ENCODE measurements at places on chromosomes 12 and 14. TPM values are rescaled to one million over a fixed set of nuclear protein-coding genes. Genes with fewer than 3 reads are reported as not detected.

Gene FLVCR2
- 4.1 TPM for polyA plus RNA-seq

Gene CLEC1B
- polyA plus RNA-seq = not detected

Gene TMEM229B
- 0.26 TPM for polyA plus RNA-seq

Gene PIK3C2G
- not detected for polyA plus RNA-seq

Gene LHX5
- not detected for polyA plus RNA-seq

Gene PTPRQ
- 1.2 TPM for polyA plus RNA-seq

Gene OR4E2
- not detected for polyA plus RNA-seq

Gene HOTAIR
- not detected for polyA plus RNA-seq

GRCh38 chr14:69953266-69953915 lies 74.2 kb downstream of the SMOC1 start:
- H3K27ac ChIP-seq = no peak overlapping the region
- H3K4me1 ChIP-seq = no peaks in the 10 kb centered on the region
- DNase-seq = no peak
- H3K27me3 ChIP-seq = no peaks in the 10 kb centered on the region
- no peak overlapping the region for H3K4me3 ChIP-seq
- no peaks in the 10 kb centered on the region for H3K36me3 ChIP-seq

GRCh38 chr12:67274186-67274585 lies 5.0 kb downstream of the CAND1 start:
- H3K27ac ChIP-seq = no peak overlapping the region
- no peak for DNase-seq
- H3K4me3 ChIP-seq = no peak overlapping the region

DNA sequence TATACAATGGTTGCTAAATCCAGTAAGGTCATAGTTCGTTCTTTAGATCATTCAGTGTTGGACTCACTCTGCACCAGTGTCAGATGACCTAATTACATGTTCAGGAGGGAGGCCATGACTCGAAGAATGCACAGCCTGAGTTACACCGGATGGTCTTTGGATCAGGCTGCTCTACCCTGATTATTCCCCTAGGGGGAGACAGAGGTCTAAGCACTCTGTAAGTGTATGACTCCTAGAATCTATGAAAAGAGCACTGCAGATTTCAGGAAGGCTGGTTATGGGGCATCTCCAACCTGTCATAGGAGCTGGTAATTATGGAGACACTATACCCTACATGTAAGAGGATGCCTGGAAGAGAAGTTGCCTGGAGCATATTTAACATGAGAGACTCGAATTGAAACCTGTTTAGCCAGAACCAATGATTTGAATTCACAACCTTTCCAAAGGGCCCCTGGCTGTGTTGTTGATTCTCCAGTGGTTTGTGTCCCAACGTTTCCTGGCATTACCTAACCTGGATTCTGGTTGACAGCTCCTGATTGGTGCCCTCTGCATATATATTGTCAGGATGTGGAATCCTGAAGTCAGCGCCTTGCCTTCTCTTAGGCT lies at the start of gene MUCL1:
Gene MUCL1 (plus strand): TSS at position 584 of the 606 bp plus-strand sequence. CDS start 67 bp downstream, outside the sequence.
- H3K4me1 ChIP-seq = no peaks in the 10 kb centered on the region
- no peaks in the 10 kb centered on the region for H3K36me3 ChIP-seq
- H3K27me3 ChIP-seq = no peaks in the 10 kb centered on the region
- H3K4me3 ChIP-seq = no peak within 1 kb of the TSS
- no peak within 1 kb of the TSS for H3K27ac ChIP-seq

- DNase-seq = no peak
- H3K36me3 ChIP-seq = no peaks in the 10 kb centered on the region
- H3K27ac ChIP-seq = no peak overlapping the region
- H3K4me3 ChIP-seq = no peak overlapping the region
- no peaks in the 10 kb centered on the region for H3K4me1 ChIP-seq
- H3K27me3 ChIP-seq = no peaks in the 10 kb centered on the region
These were observed 192.6 kb upstream of the LHX5 start for GRCh38 chr12:113664224-113664681.

GRCh38 chr14:93286212-93286890 lies 46.5 kb downstream of the BTBD7 start:
- DNase-seq = peak; percentile 86
- H3K27me3 ChIP-seq = no peaks in the 10 kb centered on the region
- H3K27ac ChIP-seq = no peak overlapping the region

GRCh38 chr14:50822501-50823042 lies 8.4 kb downstream of the NIN start:
- H3K27ac ChIP-seq = no peak overlapping the region
- no peaks in the 10 kb centered on the region for H3K27me3 ChIP-seq
- peaks cover 12% of the 10 kb centered on the region for H3K4me1 ChIP-seq
- no peak for DNase-seq
- H3K36me3 ChIP-seq = peaks cover 2% of the 10 kb centered on the region
- H3K4me3 ChIP-seq = no peak overlapping the region

- H3K27me3 ChIP-seq = peaks cover 3% of the 10 kb centered on the region
- DNase-seq = peak; percentile 91
- H3K27ac ChIP-seq = peak overlapping the region; percentile 8
- H3K4me1 ChIP-seq = peaks cover 13% of the 10 kb centered on the region
- no peaks in the 10 kb centered on the region for H3K36me3 ChIP-seq
These were observed 186.4 kb upstream of the PRMT8 start for GRCh38 chr12:3304436-3305165.

DNA sequence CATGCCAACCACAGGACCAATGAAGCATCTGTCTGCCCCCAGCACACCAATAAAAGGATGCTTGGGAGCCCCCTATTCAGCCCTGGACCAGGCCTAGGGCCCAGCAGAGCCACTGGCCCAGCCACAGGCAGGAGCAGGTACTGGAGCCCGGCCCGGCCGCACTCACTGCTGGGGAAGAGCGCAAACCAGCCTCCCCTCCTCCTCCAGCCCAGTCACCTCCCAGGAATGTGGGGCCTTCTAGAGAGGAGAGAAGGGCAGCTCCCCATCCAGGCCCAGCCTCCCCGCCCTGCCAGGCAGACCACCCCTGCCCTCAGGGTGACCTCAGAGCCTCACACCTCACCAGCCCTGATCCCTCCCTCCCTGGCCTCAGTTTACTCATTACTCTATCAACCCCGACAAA lies 56.2 kb downstream of the CCNK start:
- H3K27ac ChIP-seq = no peak overlapping the region
- H3K4me3 ChIP-seq = no peak overlapping the region
- peak; percentile 78 for DNase-seq
- H3K36me3 ChIP-seq = no peaks in the 10 kb centered on the region
- H3K27me3 ChIP-seq = no peaks in the 10 kb centered on the region

DNA sequence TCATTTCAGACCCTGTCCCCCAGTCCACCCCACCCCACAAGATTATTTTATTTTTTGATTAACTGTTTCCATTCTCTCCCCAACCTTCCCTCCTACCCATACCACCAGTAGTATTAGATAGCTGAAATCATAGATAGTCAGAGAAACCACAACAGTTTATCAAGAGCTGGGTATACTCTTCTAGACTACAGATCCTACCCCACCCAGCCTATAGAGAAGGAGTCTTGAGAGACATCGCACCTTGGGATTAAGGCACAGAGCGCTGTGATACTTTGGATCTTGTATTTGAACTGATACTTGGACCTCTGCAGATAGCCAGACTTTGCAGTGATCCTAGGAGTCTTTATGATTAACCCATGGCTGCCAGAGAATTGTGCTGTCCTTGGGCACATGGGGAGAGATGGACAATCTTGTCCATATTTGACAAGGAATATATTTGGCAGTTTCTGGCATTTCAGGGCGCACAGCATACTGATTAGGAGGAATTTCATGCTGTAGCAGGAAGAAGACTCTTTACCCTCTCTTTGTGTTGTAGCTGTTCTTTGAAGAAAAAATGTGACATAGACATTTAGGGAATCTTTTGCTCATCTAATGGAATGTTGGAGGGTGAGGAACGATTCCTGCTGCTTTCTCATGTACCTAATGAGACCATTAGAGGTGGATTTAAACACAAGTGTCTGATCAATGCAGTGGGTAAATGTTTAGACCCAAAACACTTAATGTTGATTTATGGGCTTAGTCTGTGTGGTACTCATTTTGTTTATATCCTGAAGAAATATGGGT lies 982 bp downstream of the RBMS2 start:
- peak overlapping the region; percentile 76 for H3K27ac ChIP-seq
- no peaks in the 10 kb centered on the region for H3K36me3 ChIP-seq
- H3K4me1 ChIP-seq = peaks cover 2% of the 10 kb centered on the region
- DNase-seq = no peak
- H3K27me3 ChIP-seq = no peaks in the 10 kb centered on the region

GRCh38 chr12:33438025-33438772 lies 1.4 kb downstream of the SYT10 start:
- H3K4me1 ChIP-seq = no peaks in the 10 kb centered on the region
- peaks cover 7% of the 10 kb centered on the region for H3K27me3 ChIP-seq
- H3K27ac ChIP-seq = no peak overlapping the region
- no peak for DNase-seq
- no peaks in the 10 kb centered on the region for H3K36me3 ChIP-seq
- no peak overlapping the region for H3K4me3 ChIP-seq

DNA sequence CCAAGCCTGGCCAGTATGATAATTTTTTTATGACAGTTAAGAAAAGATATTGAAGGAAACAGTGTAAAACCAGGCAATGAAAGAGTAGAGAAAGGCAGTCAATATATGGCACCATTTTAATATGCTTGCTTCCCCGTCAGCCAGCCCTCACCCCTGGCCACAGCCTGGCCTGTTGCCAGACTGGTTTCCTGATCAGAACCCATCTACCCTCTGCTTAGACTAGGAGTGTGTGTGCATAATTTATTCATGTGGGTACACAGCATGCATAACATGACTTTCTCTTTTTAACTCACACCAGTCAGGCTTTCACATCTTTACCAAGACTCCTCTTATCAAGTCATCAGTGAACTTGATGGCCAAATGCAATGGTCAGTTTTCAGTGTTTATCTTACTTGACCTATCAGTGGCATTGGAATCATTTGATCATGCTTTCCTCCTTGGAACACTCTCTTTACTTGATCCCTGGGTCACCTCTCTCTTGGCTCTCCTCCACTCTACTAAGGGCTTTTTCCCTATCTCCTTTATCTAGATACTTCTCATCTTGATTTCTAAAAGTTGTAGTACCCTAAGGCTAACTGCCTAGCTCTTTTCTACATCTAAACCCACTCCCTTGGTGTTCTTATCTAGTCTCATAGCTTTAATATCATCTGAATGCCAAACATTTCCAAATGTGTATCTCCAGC lies 10.0 kb upstream of the GPR19 start:
- no peaks in the 10 kb centered on the region for H3K27me3 ChIP-seq
- DNase-seq = no peak
- H3K27ac ChIP-seq = no peak overlapping the region
- peaks cover 2% of the 10 kb centered on the region for H3K4me1 ChIP-seq

- H3K27me3 ChIP-seq = no peaks in the 10 kb centered on the region
- peaks cover 2% of the 10 kb centered on the region for H3K4me1 ChIP-seq
- no peak for DNase-seq
- H3K4me3 ChIP-seq = no peak overlapping the region
These were observed 9.0 kb downstream of the DAZAP2 start for GRCh38 chr12:51247523-51248206.

- no peaks in the 10 kb centered on the region for H3K27me3 ChIP-seq
- peaks cover 36% of the 10 kb centered on the region for H3K4me1 ChIP-seq
- H3K27ac ChIP-seq = peak overlapping the region; percentile 49
These were observed 29.2 kb upstream of the PLEKHG6 start for GRCh38 chr12:6281081-6281809.

DNA sequence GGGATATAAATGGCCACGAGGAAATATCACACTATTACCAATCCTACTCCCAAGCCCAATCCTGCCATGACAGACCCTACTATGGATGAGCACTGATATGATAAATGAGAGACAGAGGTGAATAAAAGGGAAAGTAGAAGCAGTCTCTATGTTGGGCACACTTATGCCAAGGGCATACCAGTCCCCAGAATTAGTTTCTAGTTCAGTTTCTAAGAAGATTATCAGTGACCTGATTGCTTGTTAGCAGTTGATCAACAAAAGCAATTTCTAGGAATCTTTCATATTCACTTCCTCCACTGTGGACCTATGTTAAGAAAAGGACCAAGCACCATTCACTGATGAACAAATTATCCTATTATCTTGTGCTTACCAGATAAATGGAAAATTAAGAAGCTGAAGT lies 20.0 kb downstream of the SCAF11 start:
- peaks cover 3% of the 10 kb centered on the region for H3K4me1 ChIP-seq
- H3K36me3 ChIP-seq = no peaks in the 10 kb centered on the region
- no peak overlapping the region for H3K4me3 ChIP-seq
- H3K27me3 ChIP-seq = no peaks in the 10 kb centered on the region
- no peak for DNase-seq
- H3K27ac ChIP-seq = no peak overlapping the region

- H3K27ac ChIP-seq = no peak overlapping the region
- no peaks in the 10 kb centered on the region for H3K27me3 ChIP-seq
- no peaks in the 10 kb centered on the region for H3K36me3 ChIP-seq
- no peak overlapping the region for H3K4me3 ChIP-seq
These were observed 6.5 kb upstream of the PIWIL1 start for GRCh38 chr12:130331146-130331545.

- H3K4me1 ChIP-seq = no peaks in the 10 kb centered on the region
- no peak overlapping the region for H3K4me3 ChIP-seq
- H3K36me3 ChIP-seq = no peaks in the 10 kb centered on the region
- H3K27me3 ChIP-seq = no peaks in the 10 kb centered on the region
These were observed 176.7 kb upstream of the SEL1L start for GRCh38 chr14:81710232-81710845.

DNA sequence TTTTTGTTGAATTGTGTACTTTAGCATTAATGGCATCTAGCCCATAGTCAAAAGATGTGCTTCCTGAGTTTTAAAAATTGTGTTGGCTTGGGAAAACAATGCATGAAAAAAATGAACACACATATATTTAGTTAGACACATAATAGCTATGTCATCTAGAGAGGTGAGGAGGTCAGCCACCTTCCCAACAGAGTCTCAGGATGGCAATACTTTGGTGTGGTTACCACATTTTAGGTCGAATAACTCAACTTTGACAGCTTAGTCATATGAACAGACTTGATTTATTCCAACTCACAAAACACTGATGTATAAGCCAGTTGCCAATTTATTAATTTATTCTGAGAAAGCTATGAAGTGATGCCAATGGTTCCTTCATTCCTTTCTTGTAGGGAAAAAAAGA lies 114.0 kb downstream of the ETNK1 start:
- no peak overlapping the region for H3K4me3 ChIP-seq
- H3K36me3 ChIP-seq = no peaks in the 10 kb centered on the region
- no peak overlapping the region for H3K27ac ChIP-seq
- H3K4me1 ChIP-seq = no peaks in the 10 kb centered on the region

DNA sequence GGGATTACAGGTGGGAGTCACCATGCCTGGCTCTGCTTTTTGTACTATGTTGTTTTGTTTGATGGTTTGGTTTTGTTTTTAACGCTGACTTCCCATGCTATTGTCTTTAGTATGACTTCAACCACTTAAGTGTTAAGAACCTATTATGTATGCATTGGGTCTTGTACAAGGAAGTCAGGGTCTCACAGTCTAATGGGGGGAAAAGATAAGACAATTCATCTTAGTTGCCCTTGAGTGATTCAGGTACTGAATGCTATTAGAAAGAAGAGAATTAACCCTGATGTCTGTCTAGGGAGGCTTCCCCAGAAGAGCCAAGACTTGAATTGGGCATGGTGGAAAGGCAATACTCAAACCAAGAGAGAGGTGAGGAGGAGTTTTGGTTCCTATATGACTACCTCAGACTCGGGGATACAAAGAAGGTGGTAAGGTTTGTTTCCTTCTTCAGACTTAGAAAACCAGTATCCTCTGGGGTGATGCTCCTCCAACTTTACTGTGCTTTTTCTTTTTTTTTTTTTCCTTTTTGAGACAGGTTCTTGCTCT lies 64.6 kb downstream of the SUSD6 start:
- no peaks in the 10 kb centered on the region for H3K36me3 ChIP-seq
- no peaks in the 10 kb centered on the region for H3K27me3 ChIP-seq
- no peak for DNase-seq
- no peak overlapping the region for H3K27ac ChIP-seq
- no peaks in the 10 kb centered on the region for H3K4me1 ChIP-seq

Measured in fibroblast of lung (primary cell).